Activated T-cell treated with anti-CD3 and anti-CD28 coated beads for 24 hours (primary cell): ENCODE measurements at places on chromosomes 11 and 22.

- DNase-seq = no peak
Measured at GRCh38 chr11:23112987-23113886, 253.0 kb upstream of the CCDC179 start.

- no peak for DNase-seq
Measured at GRCh38 chr11:121123496-121124069, 22.5 kb downstream of the TECTA start.

- no peak for DNase-seq
Measured at GRCh38 chr11:44403587-44404273, 93.8 kb upstream of the ALX4 start.

DNA sequence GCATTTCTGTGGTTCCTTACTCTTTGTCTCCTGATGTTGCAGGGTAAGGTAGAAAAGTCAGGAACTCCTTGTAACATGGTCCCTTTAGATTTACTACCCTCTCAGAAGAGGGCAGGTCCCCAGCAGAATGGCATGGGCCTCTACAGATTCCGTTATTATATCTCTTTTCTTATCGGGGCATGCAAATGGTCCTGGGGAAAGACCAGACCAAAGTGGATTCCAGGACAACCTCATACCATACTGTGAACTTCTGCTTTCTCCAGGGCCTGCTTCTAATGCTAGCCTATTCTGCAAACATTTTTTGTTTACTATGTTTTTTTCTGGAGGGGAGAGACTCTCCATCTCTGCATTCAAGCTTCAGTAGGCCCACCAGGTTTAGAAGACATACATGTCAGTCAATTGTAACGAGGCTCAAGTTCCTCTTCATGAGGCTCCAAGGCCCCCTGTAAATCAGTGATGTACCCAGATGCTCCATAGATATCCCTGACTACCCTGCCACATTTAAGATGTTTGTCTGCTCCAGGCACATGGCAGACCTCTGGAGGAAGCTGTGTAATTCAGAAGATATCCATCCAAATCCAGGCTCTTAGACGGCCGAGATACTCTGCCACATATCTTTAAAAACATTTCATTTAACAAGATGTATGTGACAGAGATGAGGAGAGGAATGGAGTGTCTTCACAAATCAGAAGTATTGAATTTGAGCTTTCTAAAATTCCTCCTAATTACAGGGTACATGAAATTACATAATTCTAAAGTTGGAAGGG lies 8.5 kb upstream of the ME3 start:
- no peak for DNase-seq

- no peak for DNase-seq
Measured at GRCh38 chr11:113991170-113991569, 16.3 kb downstream of the HTR3A start.

GRCh38 chr11:134374171-134374570 lies 37.9 kb downstream of the B3GAT1 start:
- DNase-seq = no peak

DNA sequence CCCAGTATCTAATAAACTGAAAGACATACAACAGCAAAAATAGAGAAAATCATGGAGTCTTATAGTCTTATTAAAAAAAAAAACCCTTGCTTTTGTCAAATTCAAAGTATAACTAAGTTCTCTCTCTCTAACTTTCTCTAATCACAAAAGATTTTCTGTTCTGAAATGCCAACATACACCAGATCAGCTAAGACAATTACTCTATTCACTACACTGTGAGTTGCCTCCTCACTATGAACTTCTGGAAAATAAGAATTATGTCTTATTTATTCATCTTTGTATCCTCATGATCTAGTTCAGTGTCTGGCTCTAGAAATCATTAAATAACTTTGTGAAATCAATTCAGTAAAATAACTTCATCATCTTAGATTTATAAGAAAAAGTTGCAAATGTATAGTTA lies 12.7 kb downstream of the FAM76B start:
- no peak for DNase-seq

- no peak for DNase-seq
Measured at GRCh38 chr11:17238377-17238776, 30.6 kb upstream of the PIK3C2A start.
